ENCODE measurements at places on chromosomes 12 and 14.

DNA sequence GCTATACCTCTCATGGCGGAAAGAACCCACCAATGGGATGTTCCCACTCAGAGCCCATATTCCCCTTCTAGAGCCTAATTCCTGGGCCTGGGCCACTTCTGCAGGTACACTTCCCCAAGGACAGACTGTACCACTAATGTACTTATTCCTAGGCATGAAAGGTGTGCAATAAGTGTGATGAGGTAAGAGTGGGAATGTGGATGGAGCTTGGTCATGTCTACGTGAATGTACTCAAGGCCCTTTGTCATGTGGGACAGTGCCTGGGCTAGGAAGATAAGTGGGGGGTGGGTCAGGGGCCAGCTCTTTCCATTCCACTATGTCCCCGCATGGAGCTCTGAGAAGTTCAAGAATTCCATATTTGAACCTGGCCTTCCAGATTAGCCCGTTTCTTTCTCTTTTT is 63.4 kb upstream of the FUT8 start:
- no peak for DNase-seq

- no peak for DNase-seq
Measured at GRCh38 chr12:88408823-88409222, 171.4 kb downstream of the KITLG start.

DNA sequence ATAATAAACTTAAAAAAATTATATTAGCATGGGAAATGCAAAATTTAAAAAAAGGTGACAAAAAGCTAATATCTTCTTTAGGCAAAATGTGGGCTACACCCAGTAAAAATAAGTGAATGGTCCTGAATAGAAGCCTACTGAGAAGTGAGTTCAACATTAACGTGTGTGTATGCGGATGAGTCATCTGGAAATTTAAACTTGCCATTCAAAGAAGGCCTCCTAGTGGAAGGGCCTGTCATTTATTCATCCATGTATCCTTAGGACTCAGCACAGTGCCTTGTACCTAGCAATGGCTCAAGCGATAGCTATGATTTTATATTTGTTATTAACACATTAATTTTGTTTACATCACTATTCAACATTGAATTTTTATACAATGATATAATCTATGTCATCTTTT is 226.2 kb downstream of the NUBPL start:
- no peak for DNase-seq

GRCh38 chr12:998020-998874 is 7.2 kb downstream of the ERC1 start:
- no peak for DNase-seq

GRCh38 chr14:44279357-44279756 is 227.7 kb downstream of the FSCB start:
- no peak for DNase-seq

GRCh38 chr12:16603260-16603915 is 2.6 kb downstream of the LMO3 start:
- no peak for DNase-seq

- DNase-seq, result no peak
Measured at GRCh38 chr12:29155079-29155478, 6.0 kb downstream of the FAR2 start.

- peak; percentile 35 for DNase-seq
Measured at GRCh38 chr12:51814311-51815088, 34.0 kb downstream of the FIGNL2 start.

DNA sequence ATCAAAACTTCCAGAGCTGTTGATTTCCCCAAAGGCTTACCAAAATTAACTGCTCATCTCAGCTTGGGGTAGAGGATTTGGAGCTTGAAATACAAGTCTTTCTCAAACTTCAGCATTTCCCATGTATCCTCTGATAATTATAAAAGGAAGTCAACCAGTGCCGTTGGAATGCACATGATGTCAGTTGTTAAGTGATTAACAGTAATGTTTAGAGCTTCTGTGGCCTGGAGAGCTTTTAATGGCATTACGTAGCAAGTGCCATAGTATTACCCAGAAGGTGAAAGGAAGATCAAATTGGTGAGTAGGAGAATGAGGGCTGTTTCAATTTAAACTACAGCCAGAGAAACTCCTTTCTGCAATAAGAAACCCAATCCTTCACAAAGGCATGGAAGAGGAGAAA is 62.5 kb upstream of the PTPRR start:
- DNase-seq, result no peak

- no peak for DNase-seq
Measured at GRCh38 chr12:19910681-19911080, 457.7 kb upstream of the PDE3A start.

- no peak for DNase-seq
Measured at GRCh38 chr12:53048780-53049401, 974 bp upstream of the TNS2 start.

DNA sequence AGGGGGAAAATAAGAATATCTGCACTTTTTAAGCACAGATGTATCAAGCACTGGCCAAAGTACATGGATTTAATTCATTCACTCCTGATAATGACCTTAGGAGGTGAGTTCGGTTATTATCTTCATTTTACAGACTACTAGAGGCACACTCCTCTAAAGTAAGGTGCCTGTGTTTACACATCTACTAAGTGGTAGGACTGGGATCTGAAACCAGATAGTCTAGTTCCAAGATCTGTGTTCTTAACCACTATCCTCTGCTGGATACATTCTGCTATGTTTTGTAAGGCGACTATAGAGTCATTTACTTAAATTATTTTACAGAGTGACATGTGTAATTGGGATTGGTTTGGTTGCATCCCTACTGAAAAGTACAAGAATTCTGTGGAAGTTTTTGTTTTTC is 175.3 kb downstream of the ESR2 start:
- no peak for DNase-seq

GRCh38 chr12:88469154-88469553 is 111.1 kb downstream of the KITLG start:
- DNase-seq, result no peak

DNA sequence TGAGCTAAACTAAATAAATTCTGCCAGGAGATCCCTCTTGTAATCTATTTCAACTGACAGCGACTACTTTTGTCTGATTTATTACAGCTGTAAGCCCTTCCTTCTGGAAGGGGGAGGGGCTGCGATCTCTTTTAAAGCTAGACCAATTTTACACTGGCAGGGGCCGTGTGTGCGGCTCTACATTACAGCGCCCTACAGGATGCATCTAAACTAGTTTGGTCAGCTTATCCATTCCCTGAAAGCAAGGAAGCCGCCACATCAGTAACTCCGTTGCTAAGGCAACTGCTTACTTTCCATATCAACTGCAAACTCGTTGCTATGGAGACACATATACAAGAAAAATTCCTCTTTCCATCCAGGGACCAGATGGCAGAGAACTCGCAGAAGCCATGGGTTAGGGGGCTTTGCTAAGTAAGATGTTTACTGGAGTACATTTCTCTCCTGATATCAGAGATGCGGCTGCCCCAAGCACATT is 17.4 kb downstream of the FOXN3 start:
- DNase-seq, result no peak

DNA sequence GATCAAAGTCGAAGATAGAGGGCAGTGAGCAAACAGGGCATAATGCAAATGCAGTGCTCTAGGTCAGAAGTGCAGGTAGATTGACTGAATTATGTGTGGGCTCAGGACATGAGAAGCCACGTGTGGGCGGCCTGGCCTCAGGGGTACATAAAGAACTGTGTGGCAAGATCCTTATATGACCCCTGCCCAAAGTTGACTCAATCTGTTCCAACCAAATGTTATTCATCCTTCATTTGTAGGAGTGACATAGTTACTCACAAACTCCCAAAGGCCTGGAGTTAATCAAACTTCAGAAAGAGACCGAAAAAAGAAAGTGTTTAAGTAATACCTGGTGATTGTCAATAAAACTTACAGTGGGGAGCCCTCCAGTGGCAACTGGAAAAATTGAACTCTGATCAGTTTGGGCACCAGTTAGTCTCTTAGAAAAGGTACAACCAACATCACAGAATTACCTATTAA is 150.4 kb upstream of the FAR2 start:
- DNase-seq, result no peak

DNA sequence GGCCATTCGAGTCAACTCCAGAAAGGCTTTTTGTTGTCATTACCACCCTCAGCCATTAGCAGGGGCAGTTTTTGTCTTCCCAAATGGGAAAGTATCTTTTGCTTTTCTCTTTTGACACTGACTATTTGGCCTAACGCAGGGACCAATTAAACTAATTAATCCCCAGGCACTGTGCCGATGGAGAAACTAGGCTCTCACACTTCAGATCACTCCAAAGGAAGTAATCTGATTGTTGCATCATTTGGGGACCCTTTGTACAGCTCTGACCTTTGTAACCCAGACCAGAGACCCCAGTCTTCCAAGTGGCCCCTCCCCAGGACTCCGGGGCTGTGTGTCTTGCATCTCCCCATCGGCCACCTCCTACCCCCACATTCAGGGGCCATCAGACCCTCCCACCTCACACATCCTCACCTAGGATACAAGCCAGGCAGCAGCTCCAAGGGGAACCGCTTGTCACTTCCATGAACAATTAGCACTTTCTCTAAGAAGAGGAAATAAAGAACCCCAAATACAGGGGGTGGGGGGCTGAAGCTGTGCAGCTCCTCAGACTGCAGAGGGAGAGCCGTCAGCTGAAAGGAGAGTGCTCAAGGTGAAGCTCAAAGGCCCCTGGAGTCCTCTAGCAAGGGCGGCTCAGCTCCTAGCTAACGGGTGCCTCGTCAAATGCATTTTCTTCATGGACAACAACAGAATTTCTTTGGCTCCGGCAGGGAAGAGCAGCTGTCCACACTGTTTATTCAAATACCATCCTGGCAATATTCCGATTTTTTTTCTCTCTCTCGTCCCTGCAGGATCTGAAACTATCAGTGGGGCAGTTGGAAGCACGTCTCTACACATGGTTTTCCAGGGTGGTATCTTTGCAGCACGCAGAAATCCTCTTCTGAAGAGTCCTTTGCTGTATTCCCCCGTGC is 64.3 kb upstream of the DIO3 start:
- no peak for DNase-seq

- DNase-seq, result no peak
Measured at GRCh38 chr12:68647507-68647906, 36.8 kb downstream of the RAP1B start.

GRCh38 chr12:119207063-119207560 is 28.4 kb downstream of the HSPB8 start:
- DNase-seq, result no peak

GRCh38 chr12:63037746-63038712 is 103.1 kb upstream of the PPM1H start:
- no peak for DNase-seq
